Left renal pelvis (tissue), 4 donors: ENCODE measurements at places on chromosomes 2 and 18. TPM values are rescaled to one million over a fixed set of nuclear protein-coding genes. Genes with fewer than 3 reads are reported as not detected.

DNA sequence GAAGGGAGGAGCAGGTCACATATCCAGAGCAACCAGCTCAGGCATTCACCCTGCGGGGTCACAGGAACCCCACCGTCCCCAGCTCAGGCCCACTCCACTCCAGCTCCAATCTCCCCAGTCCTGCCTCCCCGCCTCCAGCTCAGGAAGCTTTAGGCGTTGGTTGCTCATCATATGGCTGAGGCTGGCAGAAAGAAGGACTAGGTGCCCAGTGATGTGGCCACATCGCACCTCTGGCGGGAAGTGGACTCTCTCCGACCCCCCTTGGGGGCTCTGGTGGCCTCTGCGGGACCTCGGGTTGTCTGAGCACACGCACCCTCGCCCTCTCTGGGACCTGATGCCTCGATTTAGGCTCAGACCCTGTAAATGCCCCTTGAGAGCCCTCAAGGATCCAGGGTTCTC, 187.7 kb downstream of the ZFP36L2 start:
- no peak for DNase-seq

DNA sequence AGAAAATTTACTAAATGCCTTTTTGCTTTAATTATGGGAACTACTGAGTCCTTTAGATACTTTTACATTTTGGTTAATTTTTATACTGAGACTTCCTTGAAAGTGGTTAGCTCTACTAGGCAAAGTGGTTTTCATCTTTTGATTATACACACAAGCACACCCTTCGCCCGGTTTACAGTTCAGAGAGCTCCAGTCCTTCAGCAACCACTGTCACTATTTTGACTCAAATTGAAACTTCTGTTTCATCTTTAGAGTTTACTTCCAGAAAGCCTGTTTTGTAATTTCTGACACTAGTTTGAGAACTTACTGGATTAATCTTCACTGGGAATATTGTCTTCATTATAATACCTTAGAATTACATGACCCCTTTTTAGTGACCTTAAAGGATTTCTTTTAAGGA, 140.3 kb upstream of the FOSL2 start:
- no peak for DNase-seq

DNA sequence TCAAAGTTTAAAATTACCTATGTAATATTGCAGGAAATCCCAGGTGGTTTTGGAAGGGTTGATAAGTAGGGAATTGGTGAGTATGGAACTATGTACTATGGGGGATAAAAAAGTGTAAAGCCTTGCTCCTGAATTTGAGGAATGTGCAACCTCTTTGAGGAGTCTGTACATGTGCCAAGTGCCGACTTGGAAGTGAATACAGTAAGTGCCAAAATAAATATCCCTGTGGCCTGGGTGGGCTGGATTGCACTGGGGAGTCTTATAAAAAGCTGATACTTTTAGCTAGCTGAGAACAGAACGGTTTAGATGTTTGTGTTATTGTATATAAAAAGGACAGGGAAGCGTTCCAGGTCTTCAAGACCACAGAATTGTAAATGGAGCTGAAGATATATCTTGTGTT, 317.1 kb upstream of the LRRTM1 start:
- no peak for DNase-seq

DNA sequence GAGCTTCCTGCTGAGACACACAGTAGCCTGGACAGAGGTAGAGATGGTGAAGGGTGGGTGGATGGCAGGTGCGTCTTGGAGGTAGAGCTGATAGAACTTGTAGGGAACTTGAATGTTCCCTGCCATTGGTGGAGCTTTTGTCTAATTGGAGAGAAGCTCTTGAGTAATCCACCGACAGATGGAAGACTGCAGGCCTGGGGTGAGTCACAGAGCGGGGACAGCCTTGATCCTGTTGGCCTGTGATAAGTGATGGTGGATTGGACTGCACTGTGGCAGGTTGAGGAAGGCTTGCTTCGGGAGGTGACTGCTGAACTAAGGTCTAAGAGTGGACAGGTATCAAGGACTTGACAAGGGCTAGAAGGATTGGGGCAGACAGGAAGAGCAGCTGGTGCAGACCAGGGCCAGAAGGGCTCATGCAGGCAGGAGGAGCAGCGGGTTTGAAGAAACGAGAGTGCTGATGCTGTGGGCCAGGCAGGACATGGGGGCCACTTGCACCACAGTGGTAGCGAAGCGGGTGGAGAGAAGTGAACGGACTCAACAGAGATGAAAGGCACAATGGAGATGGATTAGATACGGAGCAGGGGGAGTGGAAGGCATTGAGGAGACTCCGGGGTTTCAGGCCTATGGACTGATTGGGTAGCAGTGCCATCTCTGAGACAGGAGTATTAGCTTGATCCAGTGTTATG, 16.3 kb downstream of the CABLES1 start:
- DNase-seq = no peak

NT5DC4 gene
- not detected for polyA plus RNA-seq

- DNase-seq = no peak
Measured at GRCh38 chr2:238710032-238710735, 137.7 kb upstream of the TWIST2 start.

LTBP1 gene
- polyA plus RNA-seq = 96.6 TPM

DNA sequence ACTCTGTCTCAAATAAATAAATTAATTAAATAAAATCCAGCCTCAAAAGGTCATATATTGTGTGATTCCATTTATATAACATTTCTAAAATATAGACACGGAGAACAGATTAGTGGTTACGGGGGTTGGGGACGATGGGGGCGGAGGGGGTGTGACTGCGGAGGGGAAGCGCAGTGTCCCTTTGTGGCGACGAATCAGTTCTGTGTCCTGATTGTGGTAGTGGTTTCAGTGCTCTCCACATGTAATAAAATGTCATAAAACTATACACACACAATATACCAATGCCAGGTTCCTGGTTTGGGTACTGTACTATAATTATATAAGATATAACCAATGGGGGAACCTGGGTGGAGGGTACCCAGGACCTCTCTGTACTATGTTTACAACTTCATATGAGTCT, 186.4 kb downstream of the ANAPC1 start:
- DNase-seq = no peak

DNA sequence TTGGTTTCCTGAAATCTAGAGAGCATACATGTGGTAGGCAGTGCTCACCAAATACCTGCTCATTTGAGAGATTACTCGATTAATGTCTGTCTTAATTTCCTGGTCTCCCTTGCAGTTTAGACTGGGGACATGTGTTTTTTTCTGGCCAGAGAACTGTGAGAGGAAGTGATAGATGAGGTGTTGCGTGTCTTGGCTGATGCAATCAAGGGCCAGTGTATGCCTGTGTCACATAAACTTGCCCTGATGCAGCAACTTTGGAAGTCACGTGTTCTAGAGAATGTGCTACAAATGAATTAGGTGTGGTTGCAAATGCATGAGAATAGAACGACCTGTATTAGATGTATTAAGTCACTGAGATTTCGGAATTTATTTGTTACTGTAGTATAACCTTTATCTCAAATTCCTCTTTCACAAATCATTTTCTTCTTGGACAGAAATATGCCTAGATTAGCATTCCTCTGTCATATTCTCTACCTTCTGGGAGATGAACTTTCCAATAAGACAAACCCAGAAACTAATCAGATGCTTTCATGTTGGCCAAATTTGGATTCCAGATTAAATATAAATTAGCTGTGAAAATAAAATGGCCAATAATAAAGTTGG, 9.9 kb upstream of the IL1A start:
- no peak for DNase-seq

GRCh38 chr18:74166386-74166785, 18.1 kb downstream of the TIMM21 start:
- DNase-seq = no peak

GRCh38 chr2:54523324-54523959, 67.3 kb downstream of the SPTBN1 start:
- no peak for DNase-seq

- no peak for DNase-seq
Measured at GRCh38 chr18:48580782-48581181, 42.0 kb downstream of the CTIF start.

GRCh38 chr2:205148755-205149154, 533.5 kb upstream of the NRP2 start:
- DNase-seq = no peak

GRCh38 chr2:232545511-232546375, 4.6 kb downstream of the TIGD1 start:
- no peak for DNase-seq

- DNase-seq = no peak
Measured at GRCh38 chr18:28684746-28685355, 507.9 kb upstream of the CDH2 start.

CTAGE1 gene
- not detected for polyA plus RNA-seq

SLC16A14 gene
- 4.7 TPM for polyA plus RNA-seq

DNA sequence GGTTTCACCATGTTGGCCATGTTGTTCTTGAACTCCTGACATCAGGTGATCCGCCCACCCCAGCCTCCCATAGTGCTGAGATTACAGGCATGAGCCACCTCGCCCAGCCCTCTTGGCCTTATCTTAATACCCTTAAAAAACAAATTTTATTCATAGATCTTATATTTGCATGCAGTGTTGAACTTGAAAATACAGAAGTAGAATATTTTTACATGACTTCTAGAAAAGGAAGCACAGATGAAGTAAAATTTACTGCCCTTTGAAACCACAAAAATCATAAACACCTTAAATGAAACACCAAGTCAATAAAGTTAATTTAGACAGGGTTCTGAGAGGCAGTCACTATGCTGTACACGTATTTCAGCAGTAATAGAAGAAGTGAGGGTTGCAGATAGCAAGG, 145.7 kb downstream of the CERS6 start:
- DNase-seq = no peak

SLC40A1 gene
- polyA plus RNA-seq = 118 TPM

DNA sequence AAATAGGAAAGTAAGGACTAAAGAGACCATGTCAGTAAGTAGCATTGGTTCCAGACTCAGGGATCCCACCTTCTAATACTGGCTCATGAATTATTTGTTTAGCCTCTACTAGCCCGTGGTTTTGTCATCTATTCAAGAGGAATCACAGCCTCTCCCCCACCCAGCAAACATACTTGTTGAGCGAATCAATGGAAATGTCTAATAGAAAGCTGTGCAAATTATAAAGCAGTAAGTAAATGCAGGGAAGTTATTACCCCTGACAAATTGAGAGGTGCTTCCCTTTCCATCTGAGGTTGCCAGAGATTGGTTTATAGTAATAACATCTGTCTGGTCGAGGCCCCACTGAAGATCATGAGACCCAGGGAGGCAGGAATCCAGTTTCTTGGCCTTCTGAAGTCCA, 219.3 kb upstream of the OSR1 start:
- DNase-seq = no peak

DNA sequence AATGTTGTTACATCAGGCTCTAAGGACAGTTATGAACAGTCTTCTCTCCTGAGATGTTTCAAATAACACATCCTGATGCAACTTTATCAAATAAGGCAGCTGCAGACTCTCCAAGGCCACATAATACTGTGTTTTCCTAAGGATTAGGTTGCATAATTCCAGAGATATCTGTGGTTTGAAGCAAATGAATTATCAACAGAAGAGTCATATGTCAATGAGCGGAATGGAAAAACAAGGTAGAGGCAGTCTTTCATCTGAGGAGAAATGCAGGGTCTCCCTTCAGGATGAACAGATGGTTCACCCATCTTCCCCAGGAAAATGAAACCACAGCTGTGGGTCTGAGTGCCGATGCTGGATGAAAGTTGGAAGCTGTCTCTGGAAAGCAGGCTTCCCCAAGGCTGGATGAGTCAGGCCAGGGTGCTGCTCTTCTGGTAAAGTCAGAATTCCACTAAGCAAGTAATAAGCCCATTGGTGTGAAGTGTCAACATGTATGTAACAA, 22.2 kb downstream of the LYG1 start:
- no peak for DNase-seq

GRCh38 chr2:121625953-121626352, 23.3 kb downstream of the CLASP1 start:
- DNase-seq = no peak

GRCh38 chr2:129092956-129093355, 774.3 kb upstream of the HS6ST1 start:
- DNase-seq = peak; percentile 42

TTR gene
- 15.8 TPM for polyA plus RNA-seq

GRCh38 chr2:155839991-155840390, 492.5 kb downstream of the NR4A2 start:
- no peak for DNase-seq

CCDC148 gene
- 10.5 TPM for polyA plus RNA-seq

UGT1A6 gene
- 0.08 TPM for polyA plus RNA-seq

TXNDC2 gene
- not detected for polyA plus RNA-seq

DNA sequence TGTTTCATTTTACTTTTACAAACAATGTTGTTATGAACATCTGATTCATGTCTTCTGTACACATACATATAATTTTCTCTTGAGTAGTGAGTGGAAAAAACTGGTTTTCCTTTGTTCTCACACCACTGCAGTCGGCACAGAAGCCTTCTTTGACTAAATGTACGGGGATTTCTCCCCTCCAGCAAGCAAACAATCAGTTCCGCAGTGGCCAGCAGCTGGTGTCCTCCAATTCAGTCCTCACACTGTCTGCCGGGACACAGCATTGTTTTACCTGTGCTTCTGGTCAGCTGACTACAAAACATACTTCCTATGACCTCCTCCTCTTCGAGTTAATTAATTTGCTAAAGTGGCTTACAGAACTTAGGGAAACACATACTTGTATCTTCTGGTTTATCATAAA, 202.8 kb downstream of the WDR7 start:
- DNase-seq = no peak

- DNase-seq = no peak
Measured at GRCh38 chr2:210442457-210442856, 34.1 kb downstream of the LANCL1 start.

ZSWIM2 gene
- polyA plus RNA-seq = not detected

HRH4 gene
- polyA plus RNA-seq = 0.07 TPM

- no peak for DNase-seq
Measured at GRCh38 chr18:23487738-23488570, 15.4 kb upstream of the RMC1 start.

GRCh38 chr2:241559323-241560161, 997 bp downstream of the BOK start:
- DNase-seq = no peak

- no peak for DNase-seq
Measured at GRCh38 chr2:139850254-139850890, 1070.2 kb upstream of the NXPH2 start.

DNA sequence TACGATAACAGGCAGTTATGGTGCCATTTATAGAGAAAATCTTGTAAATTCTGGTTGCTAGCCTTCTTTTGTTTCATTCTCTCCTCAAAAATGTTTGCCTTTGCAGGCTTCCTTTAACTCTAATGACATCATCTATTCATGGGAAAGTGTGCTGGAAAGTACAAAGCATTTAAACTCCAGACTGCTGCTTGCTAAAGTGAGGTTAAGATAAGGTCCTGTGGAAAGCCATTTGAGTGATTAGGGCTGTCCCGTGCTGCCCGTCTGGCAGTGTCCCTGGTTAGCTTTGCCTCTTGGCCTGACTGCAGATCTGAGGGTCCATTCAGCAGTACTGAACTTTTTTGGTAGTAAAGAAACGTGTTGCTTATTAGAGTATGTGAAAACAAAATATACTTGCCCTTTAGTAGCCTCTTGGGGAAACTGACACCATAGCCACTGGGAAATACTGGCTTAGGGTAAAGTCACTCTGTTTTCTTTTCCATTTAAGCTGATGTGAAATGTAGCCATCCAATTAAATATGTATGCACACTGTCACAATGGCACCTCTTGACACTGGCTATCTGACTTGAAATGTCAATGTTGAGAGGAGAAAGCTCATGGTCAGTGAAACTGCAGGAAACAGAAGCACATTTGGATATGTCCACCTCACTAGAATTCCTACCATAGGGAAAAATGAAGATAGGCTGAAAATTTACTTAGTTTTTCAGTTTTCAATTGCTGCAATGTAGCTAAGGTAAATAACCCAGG, 321.5 kb downstream of the SLC8A1 start:
- DNase-seq = peak; percentile 12

- no peak for DNase-seq
Measured at GRCh38 chr2:186570604-186571003, 19.3 kb upstream of the ITGAV start.

ITGB6 gene
- 19.0 TPM for polyA plus RNA-seq

GRCh38 chr18:35524226-35524625, 26.5 kb upstream of the INO80C start:
- DNase-seq = no peak
